ENCODE measurements at places on chromosomes 13 and 19.

GRCh38 chr13:51912091-51912490, 50.3 kb downstream of the CCDC70 start:
- no peak for DNase-seq

- DNase-seq, result peak; percentile 68
Observed at GRCh38 chr19:10565028-10565566, 713 bp downstream of the KRI1 start.

DNA sequence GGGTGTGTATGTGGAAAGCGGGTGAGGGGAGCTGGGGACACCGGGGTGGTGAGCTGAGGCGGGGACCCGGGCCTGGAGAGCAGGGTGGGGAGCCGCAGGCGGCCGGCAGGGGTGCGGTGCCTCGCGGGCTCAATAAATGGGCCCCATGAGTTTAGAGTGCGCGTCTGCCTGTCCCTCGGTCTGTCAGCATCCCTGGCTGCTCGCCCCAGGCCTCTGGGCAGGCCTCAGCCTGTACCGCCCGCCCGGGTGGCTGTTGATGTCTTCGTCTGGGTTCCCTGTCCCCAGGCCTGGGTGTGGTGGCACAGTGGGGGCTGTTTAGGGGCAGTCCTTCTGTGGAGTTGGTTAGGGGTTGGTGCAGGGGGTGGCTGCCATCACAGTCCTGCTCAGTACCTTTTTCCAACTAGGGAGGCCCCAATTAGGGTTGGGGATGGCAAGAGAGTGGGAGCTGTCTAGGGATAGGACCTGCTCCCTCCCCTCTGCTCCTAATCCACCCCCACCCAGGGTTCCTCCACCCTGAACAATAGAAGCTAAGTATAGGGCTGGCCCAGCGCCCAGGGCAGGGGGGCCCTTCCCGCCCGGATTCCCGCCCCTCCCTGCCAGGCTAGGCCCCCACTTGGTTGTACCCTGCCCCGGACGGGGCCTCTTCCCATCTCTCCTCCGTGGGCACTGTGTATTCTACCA, 12.2 kb downstream of the CIC start:
- DNase-seq, result no peak

DNA sequence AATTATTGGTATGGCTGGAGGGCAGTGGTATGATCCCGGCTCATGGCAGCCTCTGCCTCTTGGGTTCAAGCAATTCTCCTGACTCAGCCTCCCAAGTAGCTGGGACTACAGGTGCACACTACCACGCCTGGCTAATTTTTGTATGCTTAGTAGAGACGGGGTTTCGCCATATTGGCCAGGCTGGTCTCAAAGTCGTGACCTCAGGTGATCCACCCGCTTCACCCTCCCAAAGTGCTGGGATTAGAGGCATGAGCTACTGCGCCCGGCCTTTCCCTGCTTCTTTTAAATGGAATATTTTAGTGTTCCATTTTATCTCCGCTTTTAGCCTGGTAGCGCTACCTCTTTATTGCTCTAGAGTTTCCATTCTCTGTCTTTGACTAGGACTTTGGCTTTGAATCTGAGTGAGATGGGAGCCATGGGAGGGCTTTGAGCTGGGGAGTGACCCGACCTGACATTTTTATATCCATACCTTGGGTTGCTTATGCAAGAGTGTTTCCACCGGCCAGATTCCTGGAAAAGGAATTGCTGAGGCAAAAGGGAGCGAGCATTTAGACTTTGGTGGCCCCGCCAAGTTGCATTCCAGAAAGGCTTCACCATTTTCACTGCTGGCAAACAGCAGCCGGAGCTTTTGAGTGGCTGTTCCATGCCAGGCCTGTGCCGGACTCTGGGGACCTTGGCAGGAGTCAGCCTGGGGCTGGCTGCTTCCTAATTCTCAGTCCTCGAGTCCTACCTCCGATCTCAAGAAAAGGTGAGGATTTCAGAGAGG, 22.9 kb downstream of the BICRA start:
- no peak for DNase-seq

DNA sequence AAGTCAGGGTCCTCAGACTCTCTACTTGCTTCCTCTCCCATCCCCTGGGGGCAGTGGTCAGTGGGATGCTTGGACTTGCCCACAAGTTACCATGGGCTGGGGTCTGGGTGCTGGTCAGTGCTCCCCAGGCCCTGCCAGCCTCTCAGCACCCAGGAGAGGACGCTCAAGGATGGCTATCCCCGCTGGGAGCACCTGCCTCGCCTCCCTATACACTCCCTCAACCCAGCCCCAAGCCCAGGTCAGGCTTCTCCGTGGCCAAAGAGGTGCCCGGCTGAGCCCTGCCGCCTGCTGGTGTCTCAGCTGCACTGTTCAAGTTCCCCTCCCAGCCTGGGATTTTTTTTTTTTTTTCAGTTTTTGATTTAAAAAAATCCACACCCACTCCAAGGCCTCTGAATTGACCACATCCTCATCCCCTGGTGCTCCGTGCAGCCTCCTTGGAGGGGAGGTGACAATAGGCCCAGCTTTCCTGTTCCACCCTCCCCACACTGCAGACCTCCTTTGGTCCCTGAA, 10.8 kb downstream of the F2RL3 start:
- peak; percentile 55 for DNase-seq

- no peak for DNase-seq
Observed at GRCh38 chr13:99495466-99496183, 5.6 kb upstream of the TM9SF2 start.

- peak; percentile 74 for DNase-seq
Observed at GRCh38 chr13:48892053-48892687, 83.5 kb upstream of the FNDC3A start.

- no peak for DNase-seq
Observed at GRCh38 chr13:33032037-33032625, 15.9 kb downstream of the KL start.

GRCh38 chr19:43310221-43310620, 40.9 kb upstream of the PSG9 start:
- no peak for DNase-seq

- no peak for DNase-seq
Observed at GRCh38 chr19:38068826-38069225, 155.2 kb downstream of the DPF1 start.

GRCh38 chr19:50330365-50331078, 1.3 kb upstream of the KCNC3 start:
- peak; percentile 41 for DNase-seq

GRCh38 chr13:23547000-23547590, 23.1 kb upstream of the TNFRSF19 start:
- peak; percentile 31 for DNase-seq

- DNase-seq, result no peak
Observed at GRCh38 chr13:79812070-79812850, 331.3 kb downstream of the NDFIP2 start.

DNA sequence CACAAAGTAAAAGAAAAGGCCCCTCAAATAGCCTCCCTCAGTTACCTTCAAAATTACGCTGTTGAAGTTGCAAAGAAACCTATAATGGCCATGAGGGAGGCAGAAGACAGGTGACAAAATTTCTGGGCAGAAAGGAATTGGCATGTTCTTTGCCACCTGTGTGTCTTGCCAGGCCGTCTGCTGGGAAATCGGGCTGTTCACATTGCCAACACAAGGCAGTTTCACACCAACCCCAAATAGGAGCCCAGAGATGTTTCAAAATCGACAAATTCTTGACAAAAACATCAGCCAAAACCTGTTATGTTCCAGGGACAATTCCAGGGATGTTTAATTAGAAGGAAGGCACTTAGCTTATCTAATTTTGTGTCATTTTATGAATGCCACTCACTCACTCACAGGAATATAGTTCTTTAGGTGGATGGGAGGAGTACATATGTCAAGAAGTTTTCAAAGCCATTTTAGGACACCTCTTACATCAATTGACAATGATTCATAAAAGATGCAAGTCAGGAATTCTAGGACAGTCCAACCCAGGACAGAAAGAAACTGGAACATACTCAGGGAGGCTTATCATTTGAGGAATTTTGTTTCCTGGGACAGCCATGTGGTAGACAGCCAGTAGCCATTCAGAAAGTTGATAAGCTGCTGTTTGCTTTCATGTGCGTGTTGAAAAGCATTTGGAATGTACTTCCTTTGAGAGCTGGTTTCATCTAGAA, 164.5 kb downstream of the RGCC start:
- DNase-seq, result peak; percentile 32

- DNase-seq, result no peak
Observed at GRCh38 chr13:92951273-92951890, 275.2 kb upstream of the GPC6 start.

Measured in AG08395 (cell line).